ENCODE measurements at places on chromosomes 6 and 20.

- DNase-seq: no peak
Observed at GRCh38 chr6:138655828-138656227, 117.7 kb upstream of the CCDC28A start.

DNA sequence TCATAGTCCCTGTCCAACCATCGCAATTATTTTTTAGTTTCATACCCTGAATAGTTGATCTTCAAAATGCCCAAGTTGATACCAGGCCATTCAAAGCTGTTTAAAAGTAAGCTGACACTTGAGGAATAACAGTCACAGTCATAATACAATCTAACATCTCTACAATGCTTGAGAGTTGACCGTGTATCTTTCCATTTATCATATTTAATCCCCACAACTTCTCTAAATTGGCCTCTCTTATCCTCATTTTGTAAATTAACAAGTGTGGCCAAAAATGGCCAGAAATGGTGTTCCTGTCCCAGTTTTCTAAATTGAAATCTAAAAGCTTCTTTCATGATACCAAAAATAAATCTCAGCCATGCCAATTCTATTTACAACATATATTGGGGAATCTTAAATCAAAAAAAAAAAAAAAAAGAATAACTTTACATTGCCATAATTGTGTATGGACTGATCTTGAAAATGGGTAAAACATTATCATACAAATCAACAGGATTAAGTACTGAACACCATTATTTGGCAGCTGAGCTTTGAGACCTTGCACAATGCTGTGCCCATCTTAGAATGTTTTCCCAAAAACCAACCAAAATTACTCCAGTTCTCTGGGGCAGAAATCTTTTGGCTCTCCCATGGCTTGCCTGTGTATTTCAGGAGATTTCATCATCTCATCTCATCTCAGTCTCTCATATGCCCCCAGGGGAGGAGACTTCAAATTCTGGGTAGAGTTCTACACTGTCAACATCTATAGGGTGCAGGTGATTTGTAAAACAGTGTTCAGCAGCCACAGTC is 448.7 kb upstream of the JARID2 start:
- DNase-seq: no peak

- DNase-seq: no peak
Observed at GRCh38 chr6:125942672-125943527, 13.7 kb upstream of the HINT3 start.

DNA sequence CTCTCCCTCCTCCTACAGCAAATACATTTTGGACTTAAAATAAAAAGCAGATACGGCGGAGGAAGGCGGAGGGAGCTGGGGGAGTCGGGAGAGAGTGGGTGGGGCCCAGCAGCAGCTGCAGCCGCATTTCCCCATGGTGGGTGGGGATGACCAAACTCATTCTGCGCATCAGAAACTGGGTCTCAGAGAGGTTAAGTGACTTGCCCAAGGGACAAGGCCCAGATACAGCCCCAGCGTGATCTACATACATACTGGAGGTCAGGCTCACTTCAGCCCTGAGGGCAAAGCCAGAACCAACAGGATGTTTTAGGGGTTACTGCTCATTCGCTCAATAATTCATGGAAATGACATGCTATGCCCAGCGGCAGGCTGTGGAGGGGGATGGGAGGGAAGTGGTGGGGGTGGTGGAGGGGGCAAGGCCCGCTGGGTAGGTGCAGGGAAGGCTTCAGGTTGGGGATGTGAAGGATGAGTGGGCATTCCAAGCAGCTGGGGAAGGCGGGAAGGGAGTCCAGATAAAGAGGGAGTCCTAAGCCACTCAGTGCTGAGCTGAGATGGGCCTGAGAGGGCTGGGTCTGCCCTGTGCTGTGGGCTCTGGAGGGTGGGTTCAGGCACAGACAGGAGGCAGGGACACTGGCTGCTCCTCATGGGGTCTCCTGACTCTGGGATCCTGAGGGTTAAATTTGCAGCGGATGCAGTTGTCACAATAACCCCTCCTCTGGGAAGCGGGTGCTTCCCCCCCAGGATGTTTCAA is 31.0 kb downstream of the DLGAP4 start:
- DNase-seq: no peak

DNA sequence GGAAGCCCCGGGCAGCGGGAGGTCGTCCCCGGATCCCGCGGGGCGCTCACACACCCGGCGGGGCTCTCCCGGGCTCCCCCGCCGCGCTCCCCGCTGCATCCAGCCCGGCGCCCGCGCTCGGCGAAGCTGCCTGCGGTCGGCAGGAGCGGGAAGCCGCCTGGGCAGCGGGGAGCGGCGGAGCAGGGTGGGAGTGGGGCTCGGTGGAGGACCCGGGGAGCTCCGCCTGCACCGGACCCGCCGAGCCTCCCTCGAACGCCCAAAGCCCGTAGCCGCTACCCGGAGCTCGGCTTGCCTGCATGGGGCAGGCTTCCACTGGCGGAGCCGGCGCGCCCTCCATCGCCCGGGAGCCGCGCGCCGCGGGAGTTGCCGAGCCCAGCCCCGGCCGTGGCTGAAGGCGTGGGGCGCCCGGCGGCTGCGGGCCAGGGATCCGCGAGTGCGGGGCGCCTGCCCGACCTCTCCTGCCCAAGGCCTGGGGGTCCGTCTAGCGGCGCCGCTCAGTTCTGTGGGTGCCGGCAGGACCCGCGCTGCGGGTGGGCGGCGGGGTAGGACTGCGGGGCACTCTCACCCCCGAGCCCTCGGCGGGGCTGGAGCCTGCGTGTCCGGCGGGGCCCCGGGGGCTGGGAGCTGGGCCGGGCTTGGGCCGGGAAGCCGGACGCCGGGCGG is 671 bp downstream of the CDH4 start:
- DNase-seq: no peak

All from activated CD8-positive, alpha-beta T cell treated with anti-CD3 and anti-CD28 coated beads for 36 hours (primary cell).